ENCODE measurements at places on chromosomes 1 and 21. TPM values are rescaled to one million over a fixed set of nuclear protein-coding genes. Genes with fewer than 3 reads are reported as not detected.

DNA sequence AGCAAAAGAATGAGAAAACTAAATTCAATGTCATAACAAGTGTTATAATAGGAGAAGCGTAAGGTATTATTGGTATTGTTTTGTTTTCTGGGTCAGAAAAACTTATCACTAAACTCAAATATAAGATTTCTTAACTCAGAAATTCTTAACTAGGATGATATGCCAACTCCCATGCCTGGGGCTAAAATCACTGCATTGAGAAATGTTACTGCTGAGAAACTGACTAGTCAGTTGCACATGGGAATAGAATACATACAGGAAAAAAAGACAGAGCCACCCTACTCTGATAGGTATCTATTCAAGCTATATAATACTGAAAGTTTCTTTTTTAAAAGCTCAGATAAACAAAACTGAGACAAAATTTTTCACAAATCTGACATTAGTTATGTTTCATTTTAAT lies 56.3 kb downstream of the PRPF38A start:
- no peak for DNase-seq

GRCh38 chr21:45255381-45256020 lies 32.2 kb downstream of the POFUT2 start:
- DNase-seq = no peak

- no peak for DNase-seq
These were observed 17.9 kb downstream of the PRDM15 start for GRCh38 chr21:41861255-41861654.

DNA sequence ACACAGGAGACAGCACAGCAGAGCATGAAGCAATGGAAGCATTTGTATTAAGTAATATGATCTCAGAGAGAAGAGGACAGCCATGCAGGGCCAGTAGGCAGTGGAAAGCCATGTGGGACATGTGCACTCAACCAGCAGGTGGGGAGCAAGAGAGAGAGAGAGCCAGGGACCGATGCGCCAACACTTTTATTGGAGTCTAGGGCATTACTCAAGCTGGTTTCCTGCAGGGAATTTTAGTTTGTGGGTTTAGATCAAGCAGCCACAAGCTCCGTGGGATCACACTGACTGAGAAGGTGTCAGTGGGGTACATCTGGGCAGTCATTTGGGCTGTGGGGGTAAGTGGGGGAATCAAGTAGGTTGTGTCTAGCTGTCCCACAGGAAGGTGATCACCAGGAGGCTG lies 137.1 kb downstream of the PCBP3 start:
- DNase-seq = no peak

DNA sequence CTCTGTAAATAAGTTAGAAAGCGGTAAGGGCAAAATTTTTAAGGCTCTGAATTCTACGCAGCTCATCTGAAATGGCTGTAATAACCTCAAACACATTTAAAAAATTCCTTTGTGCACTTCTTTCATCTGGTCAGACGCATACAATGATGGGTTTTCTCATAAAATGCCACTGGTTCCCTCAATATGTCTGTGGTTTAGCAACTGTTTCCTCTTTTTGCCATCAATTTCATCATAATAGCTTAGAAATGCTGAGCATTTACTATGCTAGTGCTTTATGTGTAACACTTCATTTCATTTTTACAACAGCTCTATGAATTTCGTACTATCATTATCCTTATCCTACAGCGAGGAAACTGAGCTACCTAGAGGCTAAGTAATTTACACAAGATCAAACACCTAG lies 35.3 kb upstream of the DMRTA2 start:
- DNase-seq = no peak

GRCh38 chr1:116476321-116476720 lies 94.5 kb downstream of the CD58 start:
- DNase-seq = no peak

- DNase-seq = peak; percentile 24
These were observed 628.4 kb upstream of the TMPRSS15 start for GRCh38 chr21:19031953-19032352.

Gene ADCY10
- polyA plus RNA-seq = 0.23 TPM

Gene RNF223
- polyA plus RNA-seq = 0.22 TPM

Gene TINAGL1
- 50.7 TPM for polyA plus RNA-seq

Gene KIF21B
- 13.8 TPM for polyA plus RNA-seq

Data from right lung (tissue), 10 donors.